Adrenal gland (tissue), 19 donors: ENCODE measurements at places on chromosomes 7 and 10.
A peak's percentile ranks its signal among the peaks of the same experiment; 100 is the strongest.

DNA sequence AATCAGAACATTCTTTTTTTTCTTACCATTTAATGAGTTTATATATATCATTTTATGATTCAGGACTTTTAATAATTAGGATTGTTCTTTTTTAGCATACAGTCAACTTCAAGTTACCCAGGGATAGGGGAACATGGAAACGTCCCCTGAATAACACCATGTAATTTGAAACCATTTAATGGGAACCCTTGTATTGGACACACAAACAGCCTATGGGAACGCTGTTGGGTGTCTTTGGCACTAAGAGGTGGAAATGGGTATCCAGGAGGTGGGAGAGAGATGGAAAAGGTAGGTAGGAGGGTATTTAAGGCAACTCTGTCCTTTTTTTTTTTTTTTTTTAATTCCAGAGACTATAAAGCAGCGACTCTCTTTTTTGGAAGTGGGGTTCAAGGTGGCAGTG lies 2.6 kb downstream of the LUC7L2 start:
- no peak for DNase-seq

GRCh38 chr10:72173619-72174296 lies 42.1 kb upstream of the ANAPC16 start:
- DNase-seq = peak; percentile 67

DNA sequence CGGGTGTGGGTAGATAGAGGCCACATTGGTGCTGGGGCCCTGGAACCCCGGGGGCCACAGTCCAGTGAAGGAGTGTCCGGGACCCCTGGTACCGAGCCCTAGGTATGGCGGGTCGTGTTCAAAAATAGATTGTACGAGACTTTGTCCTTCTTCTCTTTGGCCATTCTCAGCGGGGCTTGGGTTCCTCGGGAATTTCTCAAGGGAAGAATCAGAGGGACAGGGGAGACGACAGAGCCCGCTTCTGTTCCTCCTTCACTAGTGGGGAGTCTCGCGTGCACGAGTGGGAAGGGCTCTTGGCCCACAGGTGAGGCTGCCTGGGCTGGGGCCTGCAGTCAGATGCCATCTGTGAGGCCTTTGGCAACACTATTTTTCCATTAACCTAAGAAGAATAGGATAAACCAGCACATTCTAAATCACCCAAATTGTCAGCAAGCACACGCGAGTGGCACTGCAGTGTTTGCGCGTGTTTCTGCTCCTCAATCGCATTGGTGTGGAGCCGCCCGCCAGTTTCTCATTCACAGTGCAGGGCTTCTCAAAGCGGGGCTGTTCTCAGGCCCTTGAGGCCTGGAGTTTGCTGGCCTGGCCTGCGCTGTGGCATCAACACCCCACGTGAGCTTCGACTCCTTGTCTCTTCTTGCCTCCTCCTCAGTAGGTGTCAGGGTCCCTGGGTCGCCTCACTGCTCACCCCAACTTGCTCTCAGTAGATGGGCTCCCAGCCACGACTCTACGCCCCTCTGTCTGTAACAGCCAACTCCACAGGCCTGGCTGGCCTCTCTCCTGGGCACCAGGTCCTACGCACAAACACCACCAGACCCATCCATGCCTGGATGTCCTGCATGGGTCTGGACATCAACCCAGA lies 187.6 kb upstream of the SHH start:
- peak; percentile 29 for DNase-seq

DNA sequence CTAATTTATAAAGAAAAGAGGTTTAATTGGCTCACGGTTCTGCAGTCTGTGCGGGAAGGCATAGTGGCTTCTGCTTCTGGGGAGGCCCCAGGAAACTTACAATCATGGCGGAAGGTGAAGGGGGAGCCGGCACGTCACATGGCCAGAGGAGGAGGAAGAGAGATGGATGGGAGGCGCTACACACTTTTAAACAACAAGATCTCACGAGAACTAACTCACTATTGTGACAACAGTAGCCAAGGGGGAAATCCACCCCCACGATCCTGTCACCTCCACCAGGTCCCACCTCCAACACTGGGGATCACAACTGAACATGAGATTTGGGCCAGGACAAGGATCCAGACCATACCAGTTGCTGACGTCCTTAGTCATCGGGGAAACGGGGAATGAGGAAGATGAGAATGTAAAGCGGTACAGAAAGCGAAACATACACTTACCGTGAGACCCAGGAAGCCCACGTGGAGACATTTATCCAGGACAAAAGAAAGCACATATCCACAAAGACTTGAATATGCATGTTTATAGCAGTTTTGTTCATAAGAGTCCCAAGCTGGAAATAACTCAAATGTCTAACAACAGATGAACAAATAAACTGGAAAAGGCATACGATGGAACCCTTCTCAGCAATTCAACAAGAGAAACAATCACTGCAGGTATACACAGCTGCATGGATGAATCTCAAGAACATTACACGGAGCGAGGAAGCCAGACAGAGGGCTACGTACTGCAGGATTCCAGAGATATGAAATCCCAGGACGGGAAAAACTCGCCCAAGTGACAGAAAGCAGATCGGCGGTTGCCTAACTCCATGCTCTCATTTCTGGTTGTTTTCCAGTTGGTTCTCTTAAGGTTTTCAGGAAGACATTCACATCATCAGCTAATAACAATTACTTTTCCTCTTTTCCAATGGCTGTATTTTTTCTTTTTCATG lies 26.2 kb upstream of the INPP5A start:
- DNase-seq = no peak

- DNase-seq = no peak
These were observed 161.6 kb downstream of the LRMDA start for GRCh38 chr10:75592791-75593643.

GRCh38 chr10:124285587-124286527 lies 132.9 kb downstream of the OAT start:
- no peak for DNase-seq

DNA sequence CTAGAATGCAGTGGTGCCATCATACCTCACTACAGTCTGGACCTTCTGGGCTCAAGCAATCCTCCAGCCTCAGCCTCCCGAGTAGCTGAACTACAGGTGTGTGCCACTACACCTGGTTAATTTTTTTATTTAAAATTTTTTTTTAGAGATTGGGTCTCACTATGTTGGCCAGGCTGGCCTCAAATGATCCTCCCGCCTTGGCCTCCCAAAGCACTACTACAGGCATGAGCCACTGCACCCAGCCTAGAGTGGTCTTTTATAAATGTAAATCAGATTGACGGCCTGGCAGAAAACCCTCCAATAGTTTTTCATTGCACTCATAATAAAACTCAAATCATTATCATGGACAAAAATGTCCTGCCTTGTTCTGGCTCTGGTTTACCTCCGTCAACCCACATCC lies 201.7 kb upstream of the PLXNA4 start:
- no peak for DNase-seq

DNA sequence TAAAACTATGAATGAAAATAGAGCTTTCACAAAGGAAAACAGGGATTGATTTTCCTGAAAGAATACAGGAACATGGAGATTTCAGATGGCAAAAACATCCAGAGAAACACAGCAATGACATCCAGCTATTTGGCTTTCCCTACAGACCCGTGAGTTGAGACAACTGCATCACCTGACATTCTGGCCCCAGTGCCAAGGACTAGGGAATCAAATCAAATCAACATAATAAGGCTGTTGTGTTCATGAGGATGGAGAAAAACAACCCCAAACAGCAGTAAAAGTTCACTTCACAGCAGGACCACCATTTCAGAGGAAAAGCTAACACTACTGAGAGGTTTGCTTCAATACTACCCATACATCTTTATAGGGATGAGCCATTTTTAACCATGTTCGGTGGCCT lies 25.5 kb downstream of the ETV1 start:
- DNase-seq = no peak

GRCh38 chr10:123759501-123760031 lies 93.4 kb downstream of the GPR26 start:
- DNase-seq = no peak

- DNase-seq = no peak
These were observed 5.4 kb upstream of the FAM237B start for GRCh38 chr7:90326500-90326899.

GRCh38 chr7:75660566-75661215 lies 78.0 kb downstream of the HIP1 start:
- no peak for DNase-seq

DNA sequence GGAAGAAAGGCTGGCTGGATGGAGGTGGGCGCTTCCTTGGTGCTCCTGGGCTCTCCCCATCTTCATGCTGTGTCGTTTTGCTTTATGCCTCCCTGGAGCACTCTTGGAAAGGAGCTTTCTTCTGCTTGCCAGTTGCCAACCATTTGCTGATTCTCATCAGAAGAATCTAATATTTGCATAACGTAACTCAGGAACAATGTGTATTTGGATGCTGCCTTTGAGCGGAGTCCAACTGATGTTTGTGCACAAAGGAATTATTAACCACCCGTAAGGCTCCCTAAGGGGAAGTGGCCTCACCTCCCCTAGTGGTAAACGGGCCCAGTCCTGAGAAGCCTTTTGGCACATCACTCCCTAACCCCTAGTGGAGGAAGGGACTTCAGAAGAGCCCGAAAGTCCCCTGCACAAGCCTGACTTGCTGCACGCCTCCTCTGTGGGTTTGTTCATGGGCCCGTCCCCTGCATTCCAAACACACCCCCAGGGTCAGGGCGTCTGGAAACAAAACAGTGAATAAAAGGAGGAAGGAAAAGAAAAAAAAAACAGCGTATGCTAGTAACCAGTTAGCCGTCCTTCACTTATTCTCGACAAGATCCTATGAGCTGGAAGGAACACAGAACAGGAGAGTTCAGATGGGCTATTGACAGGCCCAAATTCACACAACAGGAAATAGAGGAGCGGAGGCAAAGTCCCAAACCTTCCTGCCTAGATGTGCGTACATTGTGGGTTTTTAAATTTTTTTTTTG lies 602.2 kb downstream of the LRMDA start:
- no peak for DNase-seq

GRCh38 chr7:151735851-151736402 lies 141.0 kb downstream of the PRKAG2 start:
- no peak for DNase-seq

DNA sequence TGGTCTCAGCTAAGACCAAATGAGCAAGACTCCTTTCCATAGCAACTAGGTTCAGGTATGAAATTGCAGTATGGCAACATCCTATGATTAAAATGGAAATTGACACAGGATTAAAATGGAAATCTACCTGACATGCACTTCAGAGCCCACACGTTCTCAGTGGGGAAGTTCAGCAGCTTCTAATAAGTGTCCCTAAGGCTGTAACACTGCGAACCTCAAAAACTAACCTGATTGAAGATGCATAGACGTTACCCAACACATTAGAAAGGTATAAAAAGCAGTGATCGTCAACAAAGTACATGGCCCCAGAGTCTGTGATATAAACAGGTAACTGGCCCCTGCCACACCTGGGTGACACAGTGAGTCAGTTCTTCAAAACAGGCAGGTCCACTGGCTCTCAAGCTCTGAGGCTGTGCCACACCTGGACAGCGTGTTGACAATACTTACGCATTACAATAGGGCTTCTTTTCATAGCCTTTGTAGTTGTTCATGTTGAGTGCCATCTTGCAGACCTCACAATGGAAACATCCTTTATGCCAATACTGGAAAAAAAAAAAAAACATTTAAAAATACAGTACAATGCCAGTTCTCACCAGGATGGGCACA lies 274.9 kb upstream of the NEBL start:
- DNase-seq = no peak

GRCh38 chr7:28328146-28328545 lies 84.2 kb upstream of the CREB5 start:
- DNase-seq = no peak

DNA sequence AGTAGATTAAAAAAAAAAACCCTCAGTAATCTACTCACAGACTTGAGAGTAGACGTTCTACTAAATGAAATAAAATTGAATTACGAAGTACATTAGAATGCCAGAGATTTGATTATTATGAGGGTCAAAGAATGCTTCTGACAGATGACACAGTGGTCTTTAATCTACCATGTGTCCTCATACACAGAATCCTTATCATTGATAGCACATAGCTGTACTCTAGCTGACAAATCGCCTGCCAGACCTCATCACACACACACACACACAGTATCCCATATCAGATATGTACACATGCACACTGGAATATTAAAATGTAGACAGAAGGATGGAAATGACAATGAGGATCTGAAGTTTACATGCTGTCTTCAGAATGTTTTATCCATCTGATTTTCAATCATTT lies 104.6 kb downstream of the SORCS1 start:
- DNase-seq = no peak

- DNase-seq = no peak
These were observed 13.4 kb downstream of the P4HA1 start for GRCh38 chr10:73083221-73083620.

- no peak for DNase-seq
These were observed 527.5 kb downstream of the GPAM start for GRCh38 chr10:111656066-111656465.

GRCh38 chr10:124071141-124071540 lies 22.3 kb downstream of the CHST15 start:
- no peak for DNase-seq

DNA sequence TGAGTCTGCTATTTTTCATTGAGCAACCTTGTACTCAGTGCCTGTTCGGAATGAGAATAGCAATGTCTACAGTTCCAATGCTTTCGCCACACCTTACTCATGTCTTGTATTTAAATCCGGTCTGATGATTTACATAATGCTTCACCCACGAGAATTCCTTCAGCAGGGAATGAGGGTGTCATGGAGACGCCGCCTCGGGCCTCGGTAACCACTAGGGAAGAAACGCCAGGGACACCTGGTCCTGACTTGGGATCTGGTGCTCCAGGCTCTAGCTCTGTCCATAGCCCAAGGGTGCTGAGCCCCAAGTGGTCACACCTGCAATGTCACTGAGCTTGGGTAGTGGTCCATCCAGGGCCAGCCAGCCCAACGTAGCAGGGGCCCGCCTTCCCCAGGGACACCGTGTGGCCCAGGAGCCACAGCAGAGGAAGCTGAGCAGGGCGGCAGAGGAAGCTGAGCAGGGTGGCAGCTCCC lies 37.4 kb downstream of the PRKAG2 start:
- no peak for DNase-seq

DNA sequence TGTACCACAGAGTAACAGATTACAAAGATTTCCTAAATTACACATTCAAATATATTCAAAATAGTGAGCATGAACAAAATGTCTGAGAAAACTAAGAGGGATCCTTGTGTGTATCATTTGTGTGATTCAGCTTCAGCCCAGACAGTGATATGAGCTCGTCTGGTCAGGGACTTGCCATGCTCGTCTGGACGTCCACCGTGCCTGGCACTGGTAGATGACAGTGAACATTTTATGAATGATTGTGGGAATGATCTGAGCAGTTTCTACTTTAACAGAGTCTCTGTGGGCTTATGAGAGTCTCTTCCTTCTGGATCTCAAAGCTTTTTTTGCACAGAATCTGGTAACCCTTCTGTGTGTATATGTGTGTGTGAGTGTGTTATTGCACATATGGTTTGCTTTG lies 34.2 kb upstream of the ANKRD2 start:
- no peak for DNase-seq

GRCh38 chr7:73482746-73483145 lies 39.3 kb downstream of the BAZ1B start:
- DNase-seq = no peak
